Endodermal cell (in vitro differentiated cells): ENCODE measurements at places on chromosomes 1 and 21. TPM values are rescaled to one million over a fixed set of nuclear protein-coding genes. Genes with fewer than 3 reads are reported as not detected.

GRCh38 chr1:156795787-156796186, 20.9 kb downstream of the SH2D2A start:
- DNase-seq, result no peak

GRCh38 chr21:20875742-20876141, 122.5 kb upstream of the NCAM2 start:
- DNase-seq, result no peak

GRCh38 chr21:41966872-41967621, 13.2 kb upstream of the C2CD2 start:
- DNase-seq, result peak; percentile 39

DNA sequence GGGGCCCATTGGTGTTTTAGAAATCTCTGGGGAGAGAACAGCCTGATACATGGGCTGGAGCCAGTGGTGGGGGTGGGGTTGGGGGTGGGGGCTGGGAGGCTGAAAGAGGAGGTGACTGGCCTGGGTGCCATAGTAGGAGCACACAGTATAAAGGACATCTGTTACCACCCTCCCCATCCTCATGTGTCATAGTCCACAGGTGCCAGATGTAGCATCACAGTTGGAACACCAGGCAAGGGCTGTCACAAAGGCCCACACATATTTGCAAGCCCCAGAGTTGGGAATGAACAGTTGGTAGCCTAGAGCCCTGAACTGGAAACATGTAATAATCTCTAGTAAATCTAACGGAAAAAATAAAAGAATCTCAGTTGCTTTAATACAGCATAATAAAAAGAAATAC, 55.1 kb upstream of the CR2 start:
- no peak for DNase-seq

DNA sequence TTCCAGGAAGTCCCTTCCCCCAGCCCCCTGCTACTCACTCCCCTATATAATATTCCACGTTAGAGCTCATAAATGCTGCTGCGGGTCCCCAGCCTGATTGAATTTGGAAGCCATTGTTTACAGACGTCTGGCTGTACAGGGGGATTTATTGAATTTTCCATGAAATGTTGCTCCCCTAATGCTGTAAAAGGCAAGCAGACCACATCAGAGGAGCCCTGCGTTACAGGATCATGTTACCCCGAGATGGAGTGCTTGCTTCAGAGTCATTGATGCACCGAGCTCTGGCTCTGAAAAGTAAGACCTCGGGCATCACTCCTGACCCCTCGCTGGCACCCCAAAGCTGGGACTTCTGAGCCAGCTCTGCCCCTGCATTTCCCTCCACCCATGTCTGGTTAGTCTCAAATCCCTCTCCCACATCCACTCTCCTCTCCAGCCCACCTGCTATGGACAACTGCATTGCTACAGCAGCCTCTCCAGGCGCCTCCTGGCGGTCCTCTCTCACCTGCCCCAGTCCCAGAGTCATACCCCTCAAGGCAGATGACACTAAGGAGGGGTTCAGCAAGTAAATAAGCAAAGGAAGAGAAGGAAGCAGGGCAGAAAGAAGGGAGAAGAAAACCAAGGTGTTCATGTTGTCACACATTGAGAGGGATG, 127.8 kb downstream of the TMEM53 start:
- DNase-seq, result peak; percentile 76

DNA sequence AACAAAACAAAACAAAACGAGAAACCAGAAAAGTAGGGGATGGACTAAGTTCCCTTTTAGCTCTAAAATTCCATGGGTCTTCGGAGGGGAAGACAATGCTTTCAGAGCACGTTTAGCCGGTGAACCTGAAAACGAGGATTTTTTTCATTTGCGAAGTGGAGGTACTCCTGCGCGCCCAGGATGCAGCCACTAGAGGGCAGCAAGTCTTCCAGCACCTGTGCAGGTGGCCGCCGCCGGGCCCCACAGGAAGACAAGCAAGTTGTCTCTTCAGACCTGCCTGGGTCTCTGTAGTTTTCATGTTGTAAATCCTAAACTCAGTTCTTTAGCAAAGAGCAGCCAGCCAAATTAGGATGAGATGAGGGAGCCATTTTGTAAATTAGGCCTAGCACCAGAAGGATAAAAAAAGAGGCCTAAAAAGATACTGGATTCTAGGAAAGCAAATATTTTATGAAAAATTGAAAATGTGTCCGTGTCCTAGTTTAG, 17.7 kb upstream of the SNX27 start:
- DNase-seq, result peak; percentile 96

DNA sequence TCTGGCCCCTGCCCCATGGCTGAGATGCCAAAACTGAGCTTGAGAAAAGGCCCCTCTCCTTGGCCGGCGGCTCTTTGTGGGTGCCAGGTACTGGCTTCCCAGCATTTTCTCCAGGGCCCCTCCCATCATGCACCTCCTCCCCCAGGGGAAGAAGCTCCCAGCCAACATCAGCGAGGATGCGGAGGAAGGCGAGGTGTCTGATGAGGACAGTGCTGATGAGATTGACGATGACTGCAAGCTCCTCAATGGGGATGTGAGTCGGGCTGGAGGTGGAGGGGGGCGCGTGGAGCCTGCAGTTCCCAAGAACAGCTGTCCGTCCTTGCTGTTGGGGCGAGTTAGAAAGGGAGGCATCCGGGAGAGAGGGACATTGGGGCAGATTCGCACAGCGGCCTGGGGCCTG, 13.5 kb downstream of the PLCH2 start:
- DNase-seq, result no peak

- no peak for DNase-seq
These were observed 8.1 kb upstream of the STMN1 start for GRCh38 chr1:25914074-25914995.

Gene LMO4
- 46.9 and 49.3 TPM in 2 replicates for total RNA-seq

Gene DEDD
- total RNA-seq, result 33.4 to 39.8 TPM (median 34.5 TPM) in 3 replicates
